Right ventricle myocardium inferior (tissue), 1 donor: ENCODE measurements at places on chromosomes 5 and 9. TPM values are rescaled to one million over a fixed set of nuclear protein-coding genes. Genes with fewer than 3 reads are reported as not detected.

DRD1 gene
- total RNA-seq: not detected

CDO1 gene
- 12.2 TPM for total RNA-seq

TAF1L gene
- total RNA-seq: not detected

FLT4 gene
- total RNA-seq: 5.5 TPM

ADRA1B gene
- total RNA-seq: 2.7 TPM

UBTD2 gene
- total RNA-seq: 8.6 TPM

LVRN gene
- total RNA-seq: 1.3 TPM

PURA gene
- 22.2 TPM for total RNA-seq

SHOC1 gene
- total RNA-seq: not detected

RBM27 gene
- total RNA-seq: 13.4 TPM

KCNMB1 gene
- total RNA-seq: 0.76 TPM

CDC42SE2 gene
- 11.6 TPM for total RNA-seq

ARSI gene
- total RNA-seq: 0.65 TPM

CLIC3 gene
- 1.1 TPM for total RNA-seq

OMD gene
- 3.2 TPM for total RNA-seq

PCDHGC4 gene
- 2.4 TPM for total RNA-seq
